ENCODE measurements at places on chromosomes 6 and 20. TPM values are rescaled to one million over a fixed set of nuclear protein-coding genes. Genes with fewer than 3 reads are reported as not detected.

MRPL14 gene
- total RNA-seq, result 31.9 TPM

DNA sequence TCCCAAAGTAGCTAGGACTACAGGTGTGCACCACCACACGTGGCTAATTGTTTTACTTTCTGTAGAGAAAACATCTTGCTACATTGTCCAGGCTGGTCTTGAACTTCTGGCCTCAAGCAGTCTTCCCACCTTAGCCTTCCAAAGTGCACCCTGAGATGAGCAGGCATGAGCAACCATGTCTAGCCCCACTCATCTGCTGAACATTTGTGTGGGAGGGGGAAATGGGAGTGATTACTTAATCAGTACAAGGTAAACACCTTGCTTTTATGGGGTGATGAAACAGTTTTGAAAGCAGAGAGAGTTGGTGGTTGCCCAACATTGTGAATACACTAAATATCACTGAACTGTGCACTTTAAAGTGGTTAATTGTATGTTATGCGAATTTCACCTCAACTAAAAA lies 5.3 kb downstream of the APMAP start:
- DNase-seq, result no peak

GRCh38 chr6:36724514-36725390 lies 27.1 kb downstream of the RAB44 start:
- DNase-seq, result peak; percentile 65

- peak; percentile 16 for DNase-seq
Measured at GRCh38 chr6:36386495-36387439, 702 bp downstream of the ETV7 start.

- no peak for DNase-seq
Measured at GRCh38 chr20:25535762-25536161, 49.6 kb downstream of the NINL start.

GRCh38 chr6:46932526-46933319 lies 11.0 kb upstream of the ADGRF5 start:
- no peak for DNase-seq

GRCh38 chr6:42925248-42925857 lies 3.9 kb upstream of the CNPY3 start:
- DNase-seq, result no peak

DNA sequence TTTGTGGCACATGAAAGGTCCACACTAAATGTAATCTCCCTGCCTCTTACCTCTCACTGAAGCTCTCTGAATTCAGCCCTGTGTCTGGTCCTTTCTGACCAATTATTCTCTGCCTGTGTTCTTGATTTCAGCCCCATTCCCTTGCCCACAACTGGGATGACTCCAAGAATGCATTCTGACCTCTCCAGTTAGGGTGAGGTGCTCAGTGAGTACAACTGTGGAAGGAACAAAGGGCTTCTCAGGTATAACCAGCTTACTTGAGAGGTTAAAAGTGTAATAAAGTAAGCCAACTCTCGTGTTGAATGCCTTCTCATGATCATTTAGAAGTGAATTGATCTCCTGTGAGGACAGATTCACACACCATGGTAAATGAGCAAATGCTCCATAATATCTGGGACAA lies 88.1 kb downstream of the GCLC start:
- DNase-seq, result no peak
